Fibroblast of skin of right quadriceps (primary cell): ENCODE measurements at places on chromosomes 7 and 10.

DNA sequence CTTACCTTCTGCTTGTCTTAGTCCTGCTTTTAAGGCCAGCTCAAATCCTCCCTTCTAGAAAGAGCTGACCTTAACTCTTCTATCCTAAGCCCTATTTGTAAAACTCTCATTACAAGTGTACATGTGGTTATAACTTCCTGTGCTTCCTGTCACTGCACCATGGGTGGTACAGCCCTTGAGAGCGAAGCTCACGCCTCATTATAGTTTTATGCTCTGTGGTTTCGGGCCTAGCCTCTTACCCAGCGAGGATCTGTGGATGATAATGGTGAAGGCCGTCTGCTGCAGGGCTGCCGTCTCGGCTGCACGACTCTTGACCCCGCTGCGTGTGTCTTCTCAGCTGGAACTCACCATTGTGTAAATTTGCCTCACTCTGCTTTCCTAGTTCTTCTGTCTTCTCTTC is 74.6 kb downstream of the CUL1 start:
- DNase-seq: peak; percentile 52

GRCh38 chr10:50431791-50432190 is 180.5 kb upstream of the ASAH2 start:
- peak; percentile 79 for DNase-seq

DNA sequence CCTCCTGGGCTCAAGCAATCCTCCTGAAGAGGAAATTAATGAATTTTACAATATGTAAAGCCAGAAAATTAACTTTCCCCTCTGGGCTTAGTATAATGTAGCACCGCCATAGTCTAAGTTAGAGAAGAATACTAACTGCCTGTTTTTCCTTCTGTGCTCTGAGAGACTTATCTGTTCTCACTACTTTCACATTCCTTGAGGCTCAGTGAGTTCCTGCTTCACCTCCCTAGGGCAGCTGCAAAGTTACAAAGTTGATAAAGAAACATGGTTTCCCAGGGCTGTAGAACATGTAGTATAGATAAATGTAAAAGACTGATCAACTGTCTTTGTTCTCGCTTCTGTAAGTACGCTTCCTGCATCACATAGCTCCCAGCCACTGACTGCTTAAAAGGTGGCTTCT is 16.0 kb upstream of the OLAH start:
- no peak for DNase-seq

GRCh38 chr10:970311-971149 is 17.7 kb upstream of the GTPBP4 start:
- DNase-seq: no peak

DNA sequence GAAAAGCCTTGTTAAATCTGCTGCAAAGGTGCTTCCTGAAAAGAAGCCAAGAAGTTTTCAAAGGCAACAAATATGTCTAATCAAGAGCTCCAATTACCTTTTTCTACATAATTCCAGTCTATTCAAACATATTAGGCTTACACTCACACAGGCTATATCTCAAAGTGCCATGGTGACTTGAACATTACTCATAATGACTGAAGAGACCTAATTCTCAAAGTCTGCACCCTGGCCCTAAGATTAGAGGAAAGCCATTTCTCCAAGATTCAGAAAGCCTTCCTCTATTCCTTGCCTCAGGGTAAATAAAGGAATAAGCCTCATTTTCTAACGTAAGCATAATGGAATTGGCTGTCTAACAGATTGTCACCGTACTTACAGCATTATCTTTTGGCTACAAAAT is 78.3 kb upstream of the THSD7A start:
- DNase-seq: no peak

- DNase-seq: no peak
Observed at GRCh38 chr7:38190011-38190410, 12.0 kb downstream of the STARD3NL start.

- DNase-seq: no peak
Observed at GRCh38 chr7:132221356-132221755, 354.9 kb downstream of the PLXNA4 start.

DNA sequence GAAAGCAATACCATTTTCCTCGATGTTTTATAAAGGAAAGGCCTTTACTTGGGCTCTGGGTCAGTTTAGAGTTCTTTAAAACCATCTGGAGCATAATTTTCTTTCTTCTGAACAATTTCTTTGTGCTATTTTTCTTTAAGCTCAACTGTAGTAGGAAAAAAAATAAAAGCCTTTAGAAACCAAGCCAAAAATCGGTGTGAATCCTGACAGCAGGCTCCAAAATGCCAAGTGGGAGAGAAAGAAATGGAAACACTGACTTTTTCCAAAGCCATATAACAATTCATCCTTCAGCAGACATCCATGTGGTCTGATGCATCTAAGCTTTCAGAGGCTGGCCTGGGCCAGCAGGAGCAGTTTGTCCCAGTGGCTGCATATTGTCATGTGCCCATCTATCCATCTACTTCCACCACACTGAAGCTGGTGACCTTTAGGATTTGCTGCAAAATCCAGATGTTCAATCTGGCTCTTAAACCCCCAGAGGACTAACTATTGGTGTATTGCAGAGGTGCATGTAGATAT is 23.0 kb upstream of the ITPRID1 start:
- DNase-seq: no peak

DNA sequence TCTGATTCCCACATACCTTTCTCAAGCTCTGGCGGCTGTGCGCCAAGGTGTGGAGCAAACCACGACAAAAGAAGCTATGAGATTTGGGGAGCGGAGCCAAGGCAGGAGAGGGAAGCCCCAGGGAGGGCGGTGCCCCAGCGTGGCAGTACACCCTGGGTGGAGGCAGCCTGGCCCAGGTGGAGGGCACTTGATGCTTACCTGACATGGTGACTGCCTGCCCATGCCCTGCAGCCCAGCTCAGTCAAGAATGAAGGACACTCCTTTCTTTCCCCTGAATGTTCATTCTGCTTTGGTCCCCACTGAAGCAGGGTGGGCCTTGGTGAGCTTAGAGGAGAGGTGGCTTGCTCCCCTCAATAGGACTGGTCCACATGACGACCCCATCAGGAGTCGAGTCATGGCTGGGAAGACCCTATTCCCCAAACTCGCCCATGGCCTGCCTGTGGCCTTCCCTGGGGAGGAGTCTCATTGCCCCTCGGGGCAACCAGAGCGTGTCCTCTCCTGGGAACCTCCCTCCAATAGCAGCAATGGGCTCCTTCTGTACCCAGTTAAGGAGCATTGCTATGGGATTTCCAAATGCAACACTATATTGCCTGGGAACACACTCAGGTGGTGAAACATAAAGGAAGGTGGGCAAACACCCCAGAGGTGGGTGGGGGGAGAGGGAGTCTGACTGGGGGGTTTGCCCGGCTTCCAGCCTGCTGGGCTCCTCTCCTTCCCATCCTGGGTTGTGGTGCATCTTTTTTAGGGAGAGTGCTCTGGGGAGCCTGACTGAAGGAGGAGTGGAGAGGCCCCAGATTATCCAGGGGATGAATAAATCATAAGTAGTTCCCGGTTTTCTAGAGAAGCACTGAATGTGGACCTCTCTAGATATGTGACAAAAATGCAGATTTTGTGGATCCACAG is 22.7 kb downstream of the RAMP3 start:
- no peak for DNase-seq
